ENCODE measurements at places on chromosomes 7 and 10.

- DNase-seq = no peak
These were observed 769.1 kb downstream of the SUGCT start for GRCh38 chr7:40903872-40904271.

DNA sequence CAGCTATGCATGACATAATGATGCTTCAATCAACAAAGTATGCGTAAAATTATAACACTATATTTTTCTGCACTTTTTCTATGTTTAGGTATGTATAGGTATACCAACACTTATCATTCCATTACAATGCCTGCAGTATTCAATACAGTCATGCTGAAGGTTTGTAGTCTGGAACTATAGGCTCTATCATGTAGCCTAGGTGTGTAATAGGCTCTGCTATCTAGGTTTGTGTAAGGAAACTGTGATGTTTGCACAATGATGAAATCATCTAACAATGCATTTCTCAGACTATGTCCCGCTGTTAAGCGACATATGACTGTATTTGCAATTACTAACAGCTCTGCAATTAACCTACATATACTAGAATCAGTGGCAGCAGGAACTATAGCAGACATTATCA lies 1447.5 kb downstream of the GATA3 start:
- DNase-seq = no peak

DNA sequence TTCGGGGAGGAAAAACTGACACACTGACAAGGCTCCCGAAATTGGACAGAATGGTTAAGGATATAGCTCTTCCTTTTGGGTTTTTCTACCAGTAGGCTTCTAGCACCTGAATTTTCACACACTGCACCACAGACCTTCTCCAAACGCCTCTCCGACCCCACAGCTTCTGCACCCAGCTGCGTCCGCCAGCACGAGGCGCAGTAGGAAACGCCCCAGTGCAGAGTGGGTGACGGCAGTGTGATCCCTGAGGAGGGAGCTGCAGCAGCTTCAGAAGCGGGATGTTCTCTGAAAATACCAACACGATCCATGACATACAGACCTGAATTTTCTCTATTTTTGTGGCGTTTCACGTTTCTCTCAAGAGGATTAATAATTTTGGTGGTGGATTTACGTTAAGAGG lies 25.9 kb downstream of the HSPB1 start:
- DNase-seq = no peak

- no peak for DNase-seq
These were observed 5.1 kb downstream of the EVX1 start for GRCh38 chr7:27247452-27248426.

GRCh38 chr7:116164552-116165306 lies 45.6 kb upstream of the TES start:
- DNase-seq = no peak

DNA sequence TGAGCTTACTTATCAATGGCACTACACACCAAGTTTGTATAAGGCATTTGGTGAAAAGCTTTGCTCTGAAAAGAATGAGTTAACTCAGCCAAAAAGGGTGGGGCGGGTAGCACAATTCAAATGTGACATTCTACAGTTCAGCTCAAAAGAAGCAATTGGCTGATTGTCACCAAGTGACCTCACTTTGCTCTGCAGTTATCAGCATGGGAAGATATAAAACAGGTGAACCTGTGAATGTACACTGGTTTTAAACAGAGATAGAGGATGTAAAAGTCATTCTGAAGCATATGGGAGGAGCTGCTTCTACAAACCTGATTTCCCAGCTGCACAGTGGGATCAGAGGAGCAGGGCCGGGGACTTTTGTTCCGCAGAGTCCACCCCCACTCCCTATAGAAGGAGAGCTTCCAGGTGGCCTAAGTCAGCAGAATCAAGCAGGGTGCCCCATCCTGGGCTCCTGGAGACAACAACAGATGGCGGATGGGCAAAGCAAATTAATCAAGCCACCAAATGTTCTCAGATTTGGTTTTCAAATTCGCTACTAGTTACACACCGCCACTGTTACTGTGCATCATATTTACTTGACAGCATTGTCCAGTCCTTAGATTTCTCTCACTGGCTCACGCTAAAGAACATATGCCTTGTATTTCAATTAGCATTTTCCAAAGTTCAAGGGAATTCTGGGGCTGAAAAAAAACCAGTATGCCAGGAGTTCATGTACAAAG lies 27.5 kb upstream of the NPVF start:
- no peak for DNase-seq

GRCh38 chr7:149598721-149599308 lies 101.2 kb upstream of the ZNF746 start:
- no peak for DNase-seq
